HT-29 (cell line): ENCODE measurements at places on chromosomes 6 and 20.

- no peak for DNase-seq
Measured at GRCh38 chr6:315921-316752, 23.9 kb downstream of the DUSP22 start.

- DNase-seq, result no peak
Measured at GRCh38 chr6:44269178-44269920, 901 bp upstream of the TMEM151B start.

- DNase-seq, result no peak
Measured at GRCh38 chr20:36346256-36346655, 40.1 kb downstream of the DLGAP4 start.

- peak; percentile 56 for DNase-seq
Measured at GRCh38 chr6:35402136-35402855, 49.8 kb upstream of the FANCE start.

- DNase-seq, result peak; percentile 64
Measured at GRCh38 chr6:136607204-136607931, 57.1 kb upstream of the MAP7 start.

GRCh38 chr6:133523816-133524215 is 282.7 kb downstream of the EYA4 start:
- no peak for DNase-seq

GRCh38 chr20:21219686-21220085 is 83.4 kb upstream of the XRN2 start:
- no peak for DNase-seq
